ENCODE measurements at places on chromosomes 5 and 9. TPM values are rescaled to one million over a fixed set of nuclear protein-coding genes. Genes with fewer than 3 reads are reported as not detected.

The CD72 gene
- total RNA-seq, result 0.59 TPM

The PCDHB7 gene
- 0.62 TPM for total RNA-seq

DNA sequence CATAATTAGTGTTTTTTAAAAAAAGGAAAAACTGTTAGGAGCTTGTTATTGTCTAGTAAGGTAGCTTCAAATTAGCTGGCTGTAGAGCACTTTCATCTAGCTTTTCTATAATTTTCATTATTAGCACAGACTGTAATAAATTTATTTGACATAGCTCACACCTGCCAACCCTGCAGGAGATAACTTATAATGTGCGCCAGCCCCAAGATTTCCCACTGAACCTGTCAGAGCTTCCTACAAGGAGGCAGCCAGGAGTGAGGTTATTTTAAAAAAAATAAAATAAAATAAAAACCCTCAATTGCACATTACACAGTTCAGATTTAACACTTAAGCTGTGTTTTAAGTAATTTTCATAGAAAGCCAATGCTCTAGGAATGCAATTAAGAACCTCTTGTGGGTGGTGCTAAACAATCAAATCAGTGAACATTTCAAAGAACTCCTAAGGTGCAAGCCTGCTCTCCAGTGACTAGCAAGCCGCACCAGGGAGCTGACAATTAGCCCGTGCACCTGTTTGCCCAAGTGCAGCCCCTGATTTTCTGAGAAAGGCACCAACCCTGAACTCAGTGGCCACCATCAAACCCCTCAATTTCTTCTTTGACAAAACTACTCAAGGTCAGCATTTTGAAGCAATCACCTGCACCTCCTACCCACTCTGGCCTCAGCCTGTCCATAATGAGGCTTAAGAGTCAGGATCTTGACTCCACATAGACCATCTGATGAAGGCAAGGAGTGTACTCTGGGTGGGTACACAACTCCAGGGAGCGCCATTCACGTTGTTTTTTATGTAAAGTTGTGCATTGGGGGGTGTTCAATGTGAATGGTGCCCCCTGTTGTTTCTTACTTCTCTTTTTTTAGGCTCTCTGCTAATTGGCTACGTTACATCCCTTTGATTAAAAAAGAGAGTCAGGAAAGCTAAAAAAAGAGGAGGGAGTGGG lies 385.3 kb upstream of the WWC1 start:
- no peak for DNase-seq

DNA sequence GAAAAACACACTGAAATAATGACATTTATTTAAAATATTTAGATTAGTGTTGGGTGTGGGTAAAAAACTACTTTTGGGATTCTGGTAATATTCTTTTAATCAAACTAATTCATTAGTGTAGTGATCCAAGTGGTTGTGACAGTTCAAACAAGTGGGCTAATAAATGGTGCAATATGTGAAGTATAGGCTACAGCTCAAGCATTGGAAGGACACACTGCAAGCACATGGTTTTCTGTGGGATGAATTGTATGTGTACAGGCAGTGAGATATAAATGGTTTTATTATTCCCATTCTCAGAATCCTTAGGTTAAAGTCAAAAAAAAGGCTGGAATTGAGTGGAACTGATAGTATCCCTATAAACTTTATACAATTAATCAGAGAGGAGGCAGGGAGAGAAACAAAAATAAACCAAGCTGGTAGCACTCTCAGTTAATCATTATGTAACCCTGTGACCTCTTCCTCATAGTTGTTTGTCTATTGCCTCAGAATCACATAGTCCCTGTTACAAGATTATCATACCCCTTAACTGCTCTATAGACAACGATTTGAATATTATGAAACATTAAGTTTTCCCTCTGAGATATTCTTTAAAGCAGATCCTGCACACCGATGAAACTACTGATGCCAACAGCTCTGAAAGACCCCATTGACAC lies 1755.4 kb upstream of the ACO1 start:
- no peak for DNase-seq

DNA sequence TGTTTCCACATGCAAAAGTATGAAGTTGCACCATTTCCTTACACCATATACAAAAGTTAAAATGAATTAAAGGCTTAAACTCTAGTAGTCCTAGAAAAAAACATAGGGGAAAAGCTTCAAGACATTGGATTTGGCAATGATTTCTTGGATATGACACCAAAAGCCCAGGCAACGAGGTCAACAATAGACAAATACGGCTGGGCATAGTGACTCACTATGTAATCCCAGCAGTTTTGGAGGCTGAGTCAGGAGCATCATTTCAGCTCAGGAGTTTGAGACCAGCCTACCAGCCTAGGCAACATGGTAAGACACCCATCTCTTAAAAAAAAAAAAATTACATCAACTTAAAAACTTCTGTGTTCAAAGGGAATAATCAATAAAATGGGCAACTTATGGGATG lies 30.9 kb upstream of the SREK1 start:
- DNase-seq, result no peak

DNA sequence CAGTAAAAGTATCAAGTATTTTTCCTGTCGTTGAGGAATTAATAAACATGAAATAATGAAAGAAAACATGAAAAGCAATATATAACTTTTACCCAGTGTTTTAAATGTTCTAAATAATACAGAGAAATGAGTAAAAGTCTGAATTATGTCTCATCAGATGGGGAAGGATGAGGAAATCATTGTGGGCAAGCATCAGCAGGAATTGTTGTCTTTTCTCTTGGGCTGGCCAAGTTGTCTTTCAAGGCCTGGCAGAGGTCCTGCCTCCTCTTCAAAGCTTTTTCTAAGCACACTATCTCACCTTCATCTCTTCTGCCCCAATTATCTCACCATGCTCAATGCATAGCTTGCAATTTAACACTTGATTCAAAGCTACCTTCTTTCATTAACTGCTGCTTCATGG lies 41.9 kb downstream of the MOCS2 start:
- DNase-seq, result no peak

GRCh38 chr5:132474881-132475496 lies 15.6 kb downstream of the IRF1 start:
- no peak for DNase-seq

- DNase-seq, result no peak
Observed at GRCh38 chr5:11072568-11072967, 311.5 kb upstream of the DAP start.

- no peak for DNase-seq
Observed at GRCh38 chr9:20625003-20625349, 2.7 kb upstream of the MLLT3 start.

DNA sequence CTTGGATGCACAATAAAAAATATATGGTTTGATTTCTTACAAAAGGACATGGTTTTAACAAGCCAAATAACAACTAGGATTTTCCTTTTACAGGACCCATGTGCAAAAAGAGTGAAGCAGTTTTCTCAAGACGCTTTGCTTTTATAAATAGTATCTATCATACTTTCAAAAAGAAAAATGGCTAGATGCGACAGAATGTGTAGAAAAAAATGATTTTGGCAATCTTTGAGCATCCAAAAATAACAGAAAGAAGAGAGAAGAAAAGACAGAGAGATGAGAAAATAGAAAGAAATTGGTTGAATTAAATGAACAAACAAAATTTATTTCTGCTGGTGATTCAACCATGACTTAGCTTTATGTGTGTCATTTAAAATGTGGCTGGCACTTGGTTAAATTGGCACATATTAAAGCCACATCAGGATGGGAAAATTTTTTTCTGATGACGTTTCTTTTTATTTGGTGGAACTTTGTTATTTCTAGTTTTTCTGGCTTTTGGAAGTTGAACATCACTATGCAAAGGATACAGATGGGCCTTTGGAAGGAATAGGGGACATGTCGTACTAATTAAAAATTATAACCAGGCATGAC lies 35.6 kb upstream of the NREP start:
- DNase-seq, result no peak

- DNase-seq, result no peak
Observed at GRCh38 chr5:172985596-172985995, 2.0 kb downstream of the ATP6V0E1 start.

DNA sequence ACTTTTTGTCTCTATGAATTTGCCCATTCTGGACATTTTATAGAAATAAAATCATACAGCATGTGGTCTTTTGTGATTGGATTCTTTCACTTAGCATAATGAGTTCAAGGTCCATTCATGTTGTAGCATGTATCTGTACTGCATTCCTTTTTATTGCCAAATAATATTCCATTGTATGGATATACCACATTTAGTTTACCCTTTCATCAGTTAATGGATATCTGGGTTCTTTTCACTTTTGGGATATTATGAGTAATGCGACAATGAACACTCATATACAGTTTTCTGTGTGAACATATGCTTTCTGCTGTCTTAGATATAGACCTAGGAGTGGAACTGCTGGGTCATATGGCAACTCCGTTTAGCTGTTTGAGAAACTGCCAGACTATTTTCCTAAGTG lies 41.3 kb upstream of the MAST4 start:
- DNase-seq, result no peak

GRCh38 chr9:38415856-38416255 lies 8.4 kb downstream of the IGFBPL1 start:
- no peak for DNase-seq

- no peak for DNase-seq
Observed at GRCh38 chr5:146721073-146721815, 157.3 kb downstream of the PPP2R2B start.

GRCh38 chr9:27157097-27157496 lies 48.1 kb downstream of the TEK start:
- DNase-seq, result no peak

All from Right ventricle myocardium superior (tissue), 1 donor.